NCI-H1436 (cell line): ENCODE measurements at places on chromosomes 6 and 20.

DNA sequence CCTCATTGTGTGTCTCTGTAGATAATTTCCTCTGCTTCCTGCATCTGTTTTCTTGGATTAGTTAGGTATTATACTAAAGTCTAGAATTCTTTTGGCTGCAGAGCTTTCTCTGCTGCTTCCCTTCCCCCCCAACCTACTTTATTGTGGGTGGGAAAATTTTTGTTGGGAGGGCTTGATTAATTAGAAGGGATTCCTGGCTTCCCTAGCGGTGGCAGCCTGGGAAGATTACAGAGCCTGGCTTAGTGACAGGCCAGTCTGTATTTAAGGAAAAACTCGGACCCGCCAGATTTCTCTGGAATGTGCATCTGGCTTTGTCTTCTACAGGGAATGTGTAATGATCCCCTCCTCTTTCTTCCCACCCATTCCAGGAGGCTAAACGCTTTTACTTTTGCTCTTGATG, 31.2 kb downstream of the SLX4IP start:
- no peak for DNase-seq

DNA sequence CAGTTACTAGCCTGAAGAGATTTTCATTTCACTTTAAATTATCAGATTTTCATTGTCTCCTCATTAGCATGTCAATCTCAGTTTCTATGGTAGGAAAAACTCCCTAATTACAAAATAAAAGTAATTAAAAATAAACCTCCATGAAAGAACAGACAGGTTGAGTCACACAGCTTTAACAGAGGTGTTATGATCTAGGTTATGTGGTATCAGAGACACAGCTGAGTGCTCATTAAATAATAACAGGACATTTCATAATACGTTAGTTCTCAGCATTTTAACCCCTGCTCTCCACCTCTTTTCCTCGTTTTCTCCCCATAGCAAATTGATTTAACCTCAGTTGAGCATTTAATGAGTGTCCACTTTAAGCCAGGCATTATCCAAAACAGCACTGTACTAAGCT, 21.9 kb downstream of the TPBG start:
- no peak for DNase-seq

DNA sequence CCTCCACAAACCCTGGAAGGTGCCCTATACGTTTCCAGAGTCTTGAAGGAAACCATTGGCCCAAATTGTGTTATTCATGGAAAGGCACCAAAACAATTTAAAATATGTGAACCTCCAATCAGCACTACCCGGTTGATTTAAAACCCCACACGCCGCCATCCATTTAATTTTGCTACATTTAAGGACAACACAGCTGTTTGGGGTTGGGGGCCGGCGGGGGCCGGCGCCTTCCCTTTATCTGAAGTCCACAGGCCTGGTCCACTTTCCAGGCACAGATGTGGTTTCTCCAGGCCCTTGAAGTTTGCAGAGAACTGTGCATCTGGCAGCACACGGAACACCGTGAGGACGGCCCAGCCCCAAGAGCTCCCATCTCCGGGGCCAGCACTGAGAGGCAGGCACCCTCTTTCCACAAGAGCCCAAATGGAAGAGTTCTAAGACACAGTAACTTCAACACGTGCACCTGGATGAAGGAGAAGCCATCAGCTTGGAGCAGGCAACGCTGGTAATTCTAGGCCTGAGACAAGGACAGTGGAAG, 16.8 kb upstream of the FRMD1 start:
- no peak for DNase-seq

GRCh38 chr6:113805173-113805790, 51.9 kb upstream of the MARCKS start:
- DNase-seq, result no peak
